ENCODE measurements at places on chromosomes 12 and 14. TPM values are rescaled to one million over a fixed set of nuclear protein-coding genes. Genes with fewer than 3 reads are reported as not detected.

GRCh38 chr14:22908601-22909000, 10.3 kb downstream of the RBM23 start:
- ATAC-seq, result no peak

DNA sequence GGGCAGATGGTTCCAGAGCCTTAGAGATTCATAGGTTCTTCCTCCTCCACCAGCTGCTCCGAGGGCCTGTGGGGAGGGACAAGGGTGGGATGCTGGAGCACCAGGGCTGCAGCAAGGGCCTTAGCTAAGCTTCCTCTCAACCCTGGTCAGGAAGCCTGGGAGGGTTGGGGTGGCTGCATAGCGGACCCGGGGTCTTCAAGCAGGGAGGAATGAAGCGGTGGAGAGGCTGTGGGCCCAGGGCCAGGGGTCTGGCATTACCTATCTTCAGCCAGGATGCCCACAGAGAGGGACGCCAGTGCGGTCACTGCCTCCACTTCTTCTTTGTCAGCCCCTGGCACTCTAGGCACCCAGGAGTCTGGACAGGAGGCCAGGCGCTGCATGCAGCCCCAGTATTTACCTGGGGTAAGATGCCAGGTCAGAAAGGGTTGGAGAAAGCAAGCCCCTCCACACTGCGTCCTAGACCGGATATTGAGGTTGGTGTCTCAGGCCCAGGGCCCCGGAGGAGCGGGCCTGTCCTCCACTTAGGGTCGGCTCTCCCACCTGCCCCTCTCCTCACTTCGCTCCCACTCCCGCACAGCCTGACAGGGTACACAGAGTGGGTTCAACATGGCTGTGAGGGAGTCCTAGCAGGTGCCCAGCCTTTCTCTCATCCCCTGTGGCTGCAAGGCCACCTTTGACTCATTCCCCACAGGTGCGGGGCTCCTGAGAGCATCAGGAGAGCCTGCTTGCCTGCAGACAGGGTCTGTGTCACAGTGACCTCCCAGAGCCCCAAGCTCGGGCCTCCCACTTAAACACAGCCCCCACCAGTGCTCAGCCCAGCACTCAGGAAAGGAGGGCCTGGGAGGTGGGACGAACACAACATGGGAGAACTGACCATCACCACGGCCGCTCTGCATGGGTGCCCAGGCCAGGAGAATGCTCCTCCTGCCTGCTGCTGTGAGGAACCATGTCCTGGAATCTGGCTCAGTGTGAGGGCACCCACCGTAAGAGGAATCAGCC, 11.1 kb downstream of the SLC48A1 start:
- ATAC-seq, result no peak

GRCh38 chr12:10634427-10634826, 21.0 kb upstream of the MAGOHB start:
- no peak for ATAC-seq

- ATAC-seq, result no peak
Measured at GRCh38 chr14:49886523-49886922, 6.4 kb upstream of the ARF6 start.

DNA sequence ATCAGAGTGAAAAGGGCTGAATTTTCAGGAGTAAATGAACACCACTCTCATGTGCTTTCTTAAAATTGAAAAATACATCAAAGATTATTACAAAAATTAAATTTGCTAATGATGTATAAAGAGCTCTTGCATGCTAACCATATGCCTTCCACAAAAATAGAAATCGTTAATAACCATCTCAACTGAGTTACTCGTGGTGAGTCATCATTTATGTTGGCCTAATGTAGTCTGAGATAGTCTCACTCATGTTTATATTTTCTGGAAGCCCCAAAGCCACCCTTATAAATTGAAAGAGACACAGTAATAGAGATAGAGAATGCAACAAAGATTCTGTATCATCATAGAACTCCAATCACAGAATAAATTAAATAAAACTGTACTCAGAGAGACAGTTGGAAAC, 131.2 kb downstream of the KCNH5 start:
- no peak for ATAC-seq

- ATAC-seq, result peak; percentile 93
Measured at GRCh38 chr14:89701211-89702043, 253.1 kb downstream of the EFCAB11 start.

- no peak for ATAC-seq
Measured at GRCh38 chr12:115383668-115384067, 699.7 kb upstream of the TBX3 start.

DNA sequence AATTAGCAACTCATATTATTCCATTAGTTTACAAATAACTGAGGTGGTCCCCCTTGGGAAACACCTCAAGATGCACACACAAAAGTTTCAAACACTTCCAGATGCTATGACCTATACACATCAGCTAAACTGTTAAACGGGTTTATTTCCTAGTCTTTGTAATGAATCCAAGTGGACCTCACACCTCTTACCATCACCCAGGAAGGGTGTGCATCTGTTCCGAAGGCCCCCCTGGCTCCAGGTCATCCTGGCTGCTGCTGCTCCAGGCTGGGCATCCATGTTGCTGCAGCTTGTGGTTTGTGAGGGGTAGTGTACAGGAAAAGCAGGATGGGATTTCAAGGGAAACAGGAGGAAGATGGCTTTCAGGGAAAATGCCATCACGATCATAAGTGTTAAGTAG, 6.8 kb downstream of the HNRNPC start:
- ATAC-seq, result no peak

- peak; percentile 29 for ATAC-seq
Measured at GRCh38 chr12:132710043-132710404, 618 bp upstream of the PGAM5 start.

- ATAC-seq, result no peak
Measured at GRCh38 chr14:33842299-33842698, 108.6 kb downstream of the EGLN3 start.

DNA sequence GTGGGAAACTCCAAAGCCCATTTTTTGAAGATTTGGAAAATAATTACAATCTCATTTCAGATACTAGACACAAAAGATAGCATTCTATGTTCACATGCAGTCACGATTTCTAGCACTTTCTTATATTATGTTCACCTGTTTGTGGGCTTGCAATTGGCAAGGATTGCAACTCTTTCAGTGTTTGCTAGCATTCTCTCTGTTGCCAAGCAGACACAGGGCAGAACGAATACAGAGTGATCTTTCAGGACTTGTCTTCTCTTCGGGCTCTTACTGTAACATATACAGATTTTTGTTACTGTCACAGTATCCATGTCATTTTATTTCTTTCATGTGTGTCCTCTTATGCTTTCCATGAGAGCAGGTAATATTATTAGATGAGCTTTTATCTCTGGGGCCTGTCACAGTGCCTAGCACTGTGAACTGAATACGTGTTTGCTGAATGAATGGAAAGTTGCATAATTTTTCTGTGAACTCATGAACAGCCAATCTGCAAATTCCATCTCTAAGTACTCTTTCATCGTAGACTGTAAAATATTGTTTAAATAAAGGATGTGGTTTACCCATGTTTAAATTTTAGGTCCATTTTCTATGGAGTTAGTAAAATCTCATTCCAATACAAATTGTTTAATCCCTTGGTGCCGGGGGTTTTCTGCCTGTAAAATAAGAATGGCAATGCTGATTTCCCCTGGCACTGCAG, 105.1 kb downstream of the BMP4 start:
- ATAC-seq, result no peak

DNA sequence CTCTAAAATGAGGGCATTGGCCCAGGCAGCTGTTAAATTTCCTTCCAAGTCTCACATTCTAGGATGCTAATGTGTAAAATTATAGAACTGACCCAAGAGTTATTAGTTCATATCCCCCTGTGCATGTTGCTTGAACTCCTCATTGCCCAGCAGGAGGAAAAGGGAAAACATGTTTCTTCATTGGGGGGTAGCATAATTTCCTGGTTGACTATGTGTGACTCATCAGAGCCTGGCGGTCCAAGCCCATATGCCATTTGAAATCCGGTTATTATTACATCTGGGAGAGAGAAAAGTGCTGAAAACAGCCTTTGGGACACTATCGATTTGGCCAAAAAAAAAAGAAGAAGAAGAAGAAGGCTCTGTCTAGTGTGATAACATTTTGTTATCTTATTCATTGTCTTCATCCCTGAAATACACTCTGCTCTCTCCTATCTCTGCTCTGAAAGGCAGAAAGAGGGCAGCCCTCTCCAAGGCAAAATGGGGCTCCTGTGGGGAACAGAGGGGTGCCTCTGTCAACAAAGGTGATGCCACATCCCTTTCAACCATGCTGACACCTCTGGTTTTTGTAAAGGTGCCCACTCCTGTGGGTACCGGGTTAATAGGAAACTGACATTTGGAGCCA, 114.2 kb downstream of the DAD1 start:
- ATAC-seq, result no peak

- ATAC-seq, result no peak
Measured at GRCh38 chr12:50933459-50934124, 18.8 kb upstream of the HIGD1C start.

DNA sequence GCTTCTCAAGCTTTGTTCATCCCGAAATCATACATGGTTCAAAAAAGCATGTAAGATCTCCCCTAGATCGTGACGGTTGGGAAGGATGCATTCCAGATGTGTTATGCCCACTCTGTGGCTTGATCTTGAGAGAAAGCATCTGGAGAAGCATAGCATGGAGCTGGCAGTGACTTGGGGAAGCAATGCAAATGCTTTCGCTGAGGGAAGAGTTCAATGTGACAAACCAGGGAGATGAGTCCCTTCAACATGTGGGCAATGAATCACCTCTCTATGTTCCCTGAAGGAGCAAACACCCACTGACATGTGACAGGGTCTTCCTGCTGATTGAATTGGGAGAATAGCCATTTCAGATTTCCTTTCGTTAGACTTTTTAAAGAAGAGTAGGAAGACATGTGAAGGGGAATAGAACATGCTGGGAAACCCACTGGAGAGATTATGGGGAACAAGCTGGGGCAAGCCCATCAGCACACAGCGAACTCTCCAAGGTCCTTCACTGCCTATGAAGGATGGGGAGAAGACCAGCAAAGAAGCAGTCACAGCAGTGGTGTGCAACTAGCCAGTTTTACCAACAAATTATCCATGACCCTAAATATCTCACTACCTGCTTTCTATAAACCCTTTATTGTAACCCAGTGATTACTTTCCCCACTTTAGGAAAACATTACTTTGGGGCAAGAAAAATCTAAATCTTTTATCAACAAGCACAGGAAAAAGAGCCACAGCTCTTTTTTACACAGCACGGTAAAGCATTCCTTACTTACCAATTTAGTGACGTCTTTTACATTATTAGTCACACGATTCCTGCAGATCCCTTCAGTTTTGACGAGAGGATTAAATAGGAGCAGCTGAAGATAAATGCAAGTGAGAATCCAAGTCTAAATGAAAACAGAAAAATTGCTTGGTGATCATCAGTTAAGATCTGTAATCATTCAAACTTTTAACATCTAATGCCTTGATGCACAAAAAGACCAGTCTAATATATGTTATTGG, 35.0 kb downstream of the KITLG start:
- no peak for ATAC-seq

GRCh38 chr14:23548351-23549318, 2.9 kb downstream of the ZFHX2 start:
- no peak for ATAC-seq

DNA sequence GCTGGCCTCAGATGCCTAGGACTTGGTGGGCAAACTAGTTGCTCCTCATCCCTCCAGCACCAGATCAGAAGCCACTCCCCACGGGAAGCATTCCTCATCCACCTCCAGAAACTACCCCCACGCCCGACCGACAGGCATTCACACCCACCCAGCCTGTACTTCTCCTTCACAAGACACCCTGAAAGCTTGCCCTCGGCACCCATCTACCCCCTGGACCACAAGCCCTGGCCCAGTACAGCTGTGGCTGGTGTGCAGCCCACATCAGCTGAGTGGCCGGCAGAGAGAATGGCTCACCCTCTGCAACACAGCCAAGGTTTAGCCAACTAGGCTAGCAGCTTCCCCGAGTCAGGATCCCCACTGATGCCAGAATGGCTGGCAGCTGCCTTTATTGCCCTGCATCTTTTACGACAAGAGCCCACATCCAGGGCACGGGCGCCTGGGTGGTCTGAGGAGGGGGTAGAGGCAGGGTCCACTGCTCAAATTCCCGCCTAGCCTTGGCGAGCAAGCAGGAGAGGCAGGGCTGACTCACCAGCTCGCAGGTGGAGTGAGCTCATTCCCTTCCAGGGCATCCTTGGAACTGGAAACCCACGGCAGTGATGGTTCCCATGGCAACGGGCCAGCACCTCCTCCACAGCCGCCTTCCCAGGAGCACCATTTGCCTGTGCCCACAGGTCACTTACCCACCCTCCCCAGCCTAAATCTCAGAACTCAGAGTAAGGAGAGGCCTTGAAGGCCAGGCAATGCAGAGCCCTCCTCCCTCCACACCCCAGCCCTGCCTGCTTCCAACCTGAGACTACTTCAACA, 17.1 kb downstream of the ACTN1 start:
- ATAC-seq, result peak; percentile 38

GRCh38 chr14:71773898-71774481, 158.2 kb upstream of the RGS6 start:
- ATAC-seq, result no peak

DNA sequence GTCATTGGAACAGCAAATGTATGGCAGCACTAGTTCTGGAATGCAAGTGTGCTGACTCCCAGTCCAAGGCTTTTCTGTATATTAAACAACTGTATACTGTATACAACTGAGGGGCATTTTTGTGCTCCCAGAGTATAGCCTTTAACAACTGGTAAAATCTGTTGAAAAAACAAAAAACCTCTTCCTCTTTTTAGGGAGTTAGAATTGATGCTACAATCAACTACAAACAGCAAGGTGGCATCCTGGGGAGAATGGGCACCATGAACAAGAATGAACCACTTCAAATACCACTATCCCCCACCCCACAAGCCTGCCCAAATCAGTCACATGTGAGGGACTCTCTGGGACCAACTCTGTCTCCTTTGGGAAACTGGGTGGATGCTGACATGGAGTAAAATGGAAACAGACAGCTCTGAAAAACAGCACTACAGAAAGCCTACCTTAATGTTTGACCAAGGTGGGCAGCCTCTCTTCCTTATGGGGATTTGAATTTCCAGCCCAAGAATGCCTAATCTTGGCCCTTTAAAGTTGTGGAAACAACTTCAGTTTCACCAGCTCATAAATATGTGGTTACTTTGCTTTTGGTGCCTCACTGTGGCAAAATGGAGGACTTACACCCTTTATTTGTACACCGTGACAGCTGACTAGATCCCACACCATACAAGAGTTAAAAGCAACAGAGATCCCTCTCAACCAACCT, 7.5 kb downstream of the VTI1B start:
- peak; percentile 65 for ATAC-seq

- ATAC-seq, result no peak
Measured at GRCh38 chr12:91413581-91414546, 231.2 kb upstream of the DCN start.

OTOGL gene
- 0.47 TPM for total RNA-seq

STAT6 gene
- total RNA-seq, result 166 TPM

JDP2 gene
- 55.6 TPM for total RNA-seq

DBX2 gene
- total RNA-seq, result not detected

KLHL28 gene
- total RNA-seq, result 12.6 TPM

CELA1 gene
- total RNA-seq, result not detected

ATL1 gene
- 21.7 TPM for total RNA-seq

PARP11 gene
- total RNA-seq, result 3.9 TPM

KLHL33 gene
- total RNA-seq, result 1.6 TPM

ERBB3 gene
- 17.3 TPM for total RNA-seq

SYNDIG1L gene
- total RNA-seq, result 0.27 TPM

CD69 gene
- 1.3 TPM for total RNA-seq

TSPAN11 gene
- 6.1 TPM for total RNA-seq

DAO gene
- total RNA-seq, result not detected

MMP14 gene
- 127 TPM for total RNA-seq

FAM234B gene
- 5.4 TPM for total RNA-seq

Data from gastroesophageal sphincter (tissue), 4 donors.